CD4-positive, alpha-beta T cell treated with Interleukin-12 subunit alpha and Interleukin-12 subunit beta, for 1 hour (primary cell): ENCODE measurements at places on chromosomes 2 and 18.

GRCh38 chr2:232321817-232322559, 56.6 kb upstream of the ALPP start:
- DNase-seq, result no peak

- DNase-seq, result no peak
Measured at GRCh38 chr18:68665628-68666027, 49.3 kb downstream of the TMX3 start.

- DNase-seq, result no peak
Measured at GRCh38 chr2:174259981-174260380, 11.6 kb upstream of the OLA1 start.

DNA sequence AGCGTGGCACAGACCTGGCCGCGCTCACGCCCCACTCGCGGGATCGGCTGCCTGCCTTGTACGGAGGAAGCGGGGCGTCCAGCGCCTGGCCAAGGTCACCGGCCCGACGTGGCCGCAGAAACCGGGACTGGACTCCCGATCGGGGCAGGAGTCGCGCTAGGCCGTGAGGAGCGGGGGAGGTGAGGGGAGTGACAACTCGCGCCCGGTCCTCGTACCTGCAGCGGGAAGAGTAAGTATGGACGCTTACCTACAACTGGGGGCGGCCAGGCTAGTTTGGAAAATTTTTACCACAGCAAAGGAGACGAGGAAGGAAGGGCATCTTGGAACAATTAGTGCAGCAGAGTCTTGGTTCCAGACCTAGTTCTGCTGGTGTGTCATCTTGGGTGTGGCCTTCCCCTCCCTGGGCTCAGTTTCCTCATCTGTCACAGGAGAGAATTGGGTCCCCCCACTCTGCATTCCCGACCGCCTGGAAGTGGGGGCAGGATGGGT, 693 bp downstream of the UBE2F start:
- no peak for DNase-seq

GRCh38 chr2:2332381-2332780, 1.3 kb upstream of the MYT1L start:
- no peak for DNase-seq

DNA sequence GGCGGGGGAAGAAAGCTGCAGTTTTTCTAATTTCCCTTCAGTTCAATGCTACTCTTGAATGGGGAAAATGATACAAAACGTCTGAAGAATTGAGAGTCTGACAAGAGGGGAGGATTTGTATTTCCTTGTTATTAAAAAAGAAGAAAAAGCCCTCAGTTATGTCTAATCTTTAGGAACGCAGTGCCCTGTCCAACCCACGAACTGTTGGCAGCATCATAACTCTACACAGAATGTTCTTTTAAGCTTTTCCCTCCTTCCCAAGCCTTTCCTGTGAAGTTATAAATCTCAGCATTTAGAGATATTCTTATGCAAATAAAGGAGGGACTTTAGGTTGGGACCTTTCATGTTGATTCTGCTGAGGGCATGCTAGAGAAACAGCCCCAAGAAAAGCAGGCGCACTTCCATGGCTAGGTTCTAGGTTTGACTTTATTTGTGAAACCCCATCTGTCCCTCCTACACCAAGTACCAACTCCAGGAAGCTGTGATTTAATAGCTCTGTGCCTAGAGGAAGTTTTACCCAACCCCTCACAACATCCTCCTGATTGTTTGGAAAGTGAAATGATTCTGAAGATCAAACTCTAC, 288.6 kb downstream of the SETBP1 start:
- no peak for DNase-seq
